ENCODE measurements at places on chromosomes 16 and 17.

- DNase-seq: no peak
These were observed 12.6 kb downstream of the CACNG1 start for GRCh38 chr17:67056746-67057490.

DNA sequence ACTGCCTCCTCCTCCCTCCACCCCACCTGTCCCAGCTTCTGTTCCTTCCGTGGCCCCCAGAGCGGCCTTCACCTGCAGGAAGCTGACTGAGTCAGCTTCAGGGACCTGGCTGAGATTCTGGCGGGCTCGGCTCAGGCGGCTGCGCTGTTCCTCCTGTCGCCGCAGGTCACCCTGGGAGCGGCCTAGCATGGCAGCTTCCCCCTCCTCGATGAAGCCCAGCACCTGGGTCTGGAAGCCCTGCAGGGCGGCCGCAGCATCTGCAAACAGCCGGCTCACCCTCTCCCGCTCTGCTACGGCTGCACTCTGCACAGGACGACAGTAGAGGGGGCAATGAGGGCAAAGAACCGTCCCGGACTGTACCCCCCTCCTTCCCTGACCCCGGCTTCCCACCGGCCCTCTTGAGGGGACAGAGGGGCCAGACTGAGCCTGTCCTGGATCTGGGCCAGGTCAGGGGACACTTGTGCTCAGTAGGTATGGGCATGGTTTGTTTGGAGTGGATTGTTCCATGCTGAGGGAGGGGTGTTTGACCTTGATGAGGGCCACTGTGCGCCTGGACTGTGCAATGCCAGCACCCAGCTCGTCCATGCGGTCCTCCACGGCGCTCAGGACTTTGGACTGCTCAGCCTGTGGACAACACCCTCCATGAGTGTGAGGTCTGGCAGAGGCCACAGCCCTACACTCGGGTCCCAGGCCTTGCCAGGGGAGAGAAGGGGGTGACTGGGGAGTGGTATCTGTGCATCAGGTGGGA lies 2.0 kb downstream of the TRIM47 start:
- no peak for DNase-seq

DNA sequence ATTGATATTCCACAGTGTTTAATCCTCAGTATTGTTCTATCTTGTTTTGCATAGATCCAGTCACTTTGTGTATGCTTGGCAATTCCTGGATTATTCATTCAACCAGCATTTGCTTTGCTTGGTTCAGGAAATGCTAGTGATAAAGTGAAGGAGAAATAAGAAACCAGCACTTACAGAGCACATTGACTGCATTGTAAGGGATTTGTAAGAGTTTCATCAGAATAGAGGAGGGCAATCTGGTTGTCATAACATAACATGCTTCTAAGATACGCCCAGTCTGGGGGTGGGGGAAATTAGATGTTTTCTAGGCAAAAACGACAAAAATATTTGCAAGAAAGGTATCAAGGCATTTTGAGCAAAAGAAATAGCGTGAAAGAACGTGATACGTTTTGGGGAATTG lies 40.4 kb downstream of the TNRC6A start:
- DNase-seq: no peak

- DNase-seq: peak; percentile 96
These were observed 123.7 kb downstream of the METRNL start for GRCh38 chr17:83203073-83203471.

DNA sequence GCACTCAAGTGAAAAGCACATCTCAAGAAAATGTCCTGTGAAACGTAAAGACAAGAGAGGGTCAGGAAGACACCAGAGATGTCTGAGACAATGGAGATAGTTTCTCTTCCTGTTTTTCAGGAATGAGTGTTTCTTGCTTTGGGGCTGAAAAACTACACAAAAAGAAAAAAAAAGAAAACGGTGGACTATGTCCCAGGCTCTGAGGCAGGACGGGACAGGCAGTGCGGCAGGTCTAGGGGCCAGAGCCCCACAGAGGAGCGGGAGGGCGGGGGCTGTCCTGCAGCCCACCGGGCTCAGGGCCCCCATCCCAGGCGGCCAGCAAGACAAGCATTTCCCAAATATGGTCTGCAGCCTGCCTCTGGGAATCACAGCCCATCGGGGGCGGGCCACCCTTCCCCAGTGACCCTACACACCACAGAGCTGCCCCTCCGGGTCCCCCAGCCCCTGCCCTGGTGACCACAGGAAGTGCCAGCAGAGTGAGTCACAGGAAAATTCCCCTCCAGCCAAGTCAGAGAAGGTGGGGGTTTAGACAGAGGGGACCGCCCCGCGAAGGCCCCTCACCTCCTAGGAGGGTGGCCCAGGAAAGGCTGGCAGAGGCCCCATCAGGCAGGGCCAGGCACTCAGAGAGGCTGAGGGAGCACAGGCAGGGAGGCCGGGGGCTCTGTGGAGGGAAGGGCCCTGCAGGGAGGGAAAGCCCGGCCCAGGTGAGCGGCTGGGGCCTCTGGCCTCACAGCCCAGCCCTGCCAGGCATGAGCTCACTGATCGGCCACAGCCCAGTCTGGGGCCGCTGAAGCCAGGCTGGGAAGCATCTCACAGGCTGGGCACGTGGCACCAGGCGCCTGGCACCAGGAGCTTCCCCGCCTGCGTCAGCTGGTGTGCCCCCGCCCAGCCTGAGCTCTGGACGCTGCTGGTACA lies 6.3 kb downstream of the BCAR1 start:
- DNase-seq: peak; percentile 27

- DNase-seq: no peak
These were observed 51.1 kb upstream of the MYH2 start for GRCh38 chr17:10600571-10600970.

- DNase-seq: no peak
These were observed 10.7 kb downstream of the NLK start for GRCh38 chr17:28053044-28053670.

DNA sequence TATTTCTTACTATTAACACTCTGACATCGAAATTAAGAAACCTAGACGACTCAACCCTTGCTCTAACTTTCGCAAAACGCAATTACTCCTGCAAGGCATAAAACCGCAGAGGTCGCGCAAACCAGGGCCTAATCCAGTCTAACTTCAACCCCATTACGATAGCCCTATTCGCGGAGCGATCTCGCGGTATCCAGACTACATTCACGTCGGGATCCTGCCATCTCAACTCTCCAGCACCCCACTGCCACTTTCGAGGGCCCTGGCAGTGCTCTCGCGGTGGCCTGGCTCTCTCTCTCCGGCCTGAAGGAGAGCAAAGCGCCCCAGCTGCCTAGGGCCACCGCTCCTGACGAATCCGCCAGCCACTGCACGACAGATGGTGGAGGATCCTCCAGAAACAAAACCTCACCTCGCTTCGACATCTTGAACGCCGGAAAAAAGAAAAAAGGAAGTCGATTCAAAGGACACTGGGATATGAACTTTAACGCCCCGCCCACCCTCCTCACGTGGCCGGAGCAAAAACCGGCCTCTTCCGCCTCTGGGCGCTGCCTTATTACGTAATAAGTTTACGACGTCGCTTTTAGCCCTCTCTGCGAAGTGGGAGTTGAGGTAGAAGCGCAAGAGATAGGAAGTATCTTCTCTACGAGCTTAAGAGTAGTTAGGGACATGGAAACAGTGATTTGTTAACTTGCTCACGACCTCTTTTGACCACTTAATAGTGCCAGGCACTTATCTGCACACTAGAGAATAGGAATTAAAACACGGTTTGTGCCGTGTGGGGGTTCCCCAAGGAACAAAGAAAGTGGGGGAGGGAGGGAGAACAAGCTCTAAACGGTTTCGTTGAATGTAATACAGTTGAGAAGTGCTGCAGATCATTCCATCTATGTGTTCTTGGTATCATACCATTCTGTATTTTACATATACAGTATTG lies at the start of gene RPL23:
TSS of gene RPL23 (minus strand) at position 430 of the 928 bp plus-strand sequence. CDS start at position 419, 11 bp downstream.
- DNase-seq: peak; percentile 99

- DNase-seq: peak; percentile 69
These were observed 29.4 kb downstream of the IRF8 start for GRCh38 chr16:85928401-85928820.

DNA sequence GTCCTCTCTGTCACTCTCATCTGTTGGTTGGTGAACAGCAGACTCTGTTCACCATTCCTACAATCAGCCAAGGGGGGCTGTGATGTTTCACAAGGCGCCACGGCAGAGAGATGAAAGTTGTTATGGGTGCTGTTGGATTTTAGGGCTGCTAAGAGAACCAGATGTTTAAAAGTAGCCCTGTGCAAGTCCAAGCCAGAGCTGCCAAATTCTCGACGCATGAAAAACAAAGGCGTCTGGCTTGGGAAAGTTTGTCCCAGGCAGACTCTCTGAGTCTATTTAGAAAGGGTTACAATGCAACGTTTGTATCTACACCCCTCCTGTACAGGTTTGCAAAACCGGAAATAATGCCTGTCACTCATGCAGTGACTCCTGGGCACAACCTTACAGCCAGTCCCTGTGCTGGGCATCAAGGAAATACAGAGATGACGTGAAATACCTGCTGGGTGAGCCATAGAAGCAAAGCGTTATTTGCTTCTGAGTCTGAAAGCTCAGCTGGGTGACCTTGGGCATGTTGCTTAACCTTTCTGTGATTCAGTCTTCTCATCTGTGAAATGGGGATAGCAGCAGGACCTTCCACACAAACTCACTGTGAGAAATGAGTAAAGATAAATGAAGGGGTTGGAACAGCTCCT lies 74.8 kb downstream of the XYLT1 start:
- no peak for DNase-seq

GRCh38 chr17:921161-921560 lies 58.4 kb downstream of the NXN start:
- no peak for DNase-seq

- no peak for DNase-seq
These were observed 1.7 kb upstream of the DPH1 start for GRCh38 chr17:2028234-2028614.

DNA sequence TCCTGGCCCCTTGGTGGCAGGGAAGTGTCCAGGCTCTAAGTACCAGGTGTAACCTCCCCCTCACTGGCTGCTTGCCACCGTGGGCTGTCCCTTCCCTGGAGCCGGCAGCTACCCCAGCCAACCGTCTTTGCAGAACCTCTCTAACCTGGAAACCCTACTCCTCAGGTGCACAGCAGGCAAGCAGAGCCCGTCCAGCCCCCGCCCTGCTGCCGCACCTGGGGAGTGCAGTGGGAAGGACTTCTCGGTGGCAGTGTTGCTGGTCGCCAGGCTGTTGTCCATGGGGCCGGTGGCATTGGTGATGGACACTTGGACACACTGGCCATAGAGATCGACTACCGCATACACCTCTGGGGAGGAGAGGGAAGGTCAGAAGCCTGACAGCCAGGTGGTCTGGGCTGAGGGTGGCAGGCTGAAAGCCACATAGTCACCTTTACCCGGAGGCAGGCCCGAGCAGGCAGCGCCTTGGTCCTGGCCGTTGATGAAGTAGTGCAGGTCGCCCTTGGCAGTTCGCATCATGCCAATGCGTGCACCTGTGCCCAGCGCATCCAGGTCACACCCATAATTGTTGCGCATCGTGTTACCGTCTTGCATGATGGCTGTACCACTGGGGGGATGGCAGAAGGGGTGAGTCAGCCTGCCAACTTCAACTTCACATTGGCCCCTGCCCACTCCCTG lies 6.5 kb downstream of the NEURL4 start:
- DNase-seq: no peak

- DNase-seq: no peak
These were observed 5.3 kb downstream of the GPRC5B start for GRCh38 chr16:19879241-19879792.

All from inflammatory macrophage treated with lipopolysaccharide for 4 hours (primary cell).